ENCODE measurements at places on chromosomes 7 and 10. TPM values are rescaled to one million over a fixed set of nuclear protein-coding genes. Genes with fewer than 3 reads are reported as not detected.

- H3K27ac ChIP-seq: no peak overlapping the region
- DNase-seq: no peak
- H3K4me3 ChIP-seq: no peak overlapping the region
- no peaks in the 10 kb centered on the region for H3K36me3 ChIP-seq
These were observed 627.0 kb downstream of the ACTR3B start for GRCh38 chr7:153386556-153386955.

- no peaks in the 10 kb centered on the region for H3K27me3 ChIP-seq
- H3K4me1 ChIP-seq: no peaks in the 10 kb centered on the region
- H3K36me3 ChIP-seq: no peaks in the 10 kb centered on the region
- DNase-seq: peak; percentile 72
- no peak overlapping the region for H3K27ac ChIP-seq
These were observed 61.4 kb upstream of the GPR158 start for GRCh38 chr10:25113191-25114035.

- H3K27me3 ChIP-seq: no peaks in the 10 kb centered on the region
- H3K27ac ChIP-seq: no peak overlapping the region
- DNase-seq: no peak
- no peaks in the 10 kb centered on the region for H3K36me3 ChIP-seq
- H3K4me1 ChIP-seq: no peaks in the 10 kb centered on the region
These were observed 321.0 kb downstream of the TCERG1L start for GRCh38 chr10:130990486-130990885.

GRCh38 chr10:13311177-13311575, 11.3 kb upstream of the PHYH start:
- peak; percentile 30 for DNase-seq
- H3K4me3 ChIP-seq: no peak overlapping the region
- H3K4me1 ChIP-seq: no peaks in the 10 kb centered on the region
- H3K27ac ChIP-seq: no peak overlapping the region

The CHAT gene
- total RNA-seq: not detected

DNA sequence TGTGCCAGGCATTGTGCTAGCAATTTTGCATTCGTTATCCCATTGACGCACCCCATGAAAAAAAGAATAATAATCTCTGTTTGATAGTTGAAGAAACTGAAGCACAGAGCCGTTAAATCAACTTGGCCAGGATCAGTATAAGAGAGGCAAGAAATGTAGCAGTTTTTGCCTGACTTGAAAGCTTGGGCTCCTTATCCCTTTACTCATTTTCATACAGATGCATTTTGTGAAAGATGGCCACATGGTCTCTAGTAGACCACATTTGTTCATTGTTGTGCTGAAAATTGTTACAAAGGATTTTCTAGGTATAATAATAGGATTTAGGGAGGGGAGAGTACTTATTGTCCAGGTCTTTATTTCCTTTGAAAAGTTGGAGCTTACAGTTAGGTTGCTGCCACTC, 14.7 kb downstream of the AUTS2 start:
- H3K36me3 ChIP-seq: no peaks in the 10 kb centered on the region
- H3K27ac ChIP-seq: no peak overlapping the region
- H3K4me3 ChIP-seq: no peak overlapping the region
- no peaks in the 10 kb centered on the region for H3K27me3 ChIP-seq

The TMEM130 gene
- 0.26 TPM for total RNA-seq

GRCh38 chr7:156793334-156793733, 99.6 kb downstream of the LMBR1 start:
- no peaks in the 10 kb centered on the region for H3K36me3 ChIP-seq
- no peaks in the 10 kb centered on the region for H3K4me1 ChIP-seq
- no peak overlapping the region for H3K27ac ChIP-seq
- no peaks in the 10 kb centered on the region for H3K27me3 ChIP-seq

DNA sequence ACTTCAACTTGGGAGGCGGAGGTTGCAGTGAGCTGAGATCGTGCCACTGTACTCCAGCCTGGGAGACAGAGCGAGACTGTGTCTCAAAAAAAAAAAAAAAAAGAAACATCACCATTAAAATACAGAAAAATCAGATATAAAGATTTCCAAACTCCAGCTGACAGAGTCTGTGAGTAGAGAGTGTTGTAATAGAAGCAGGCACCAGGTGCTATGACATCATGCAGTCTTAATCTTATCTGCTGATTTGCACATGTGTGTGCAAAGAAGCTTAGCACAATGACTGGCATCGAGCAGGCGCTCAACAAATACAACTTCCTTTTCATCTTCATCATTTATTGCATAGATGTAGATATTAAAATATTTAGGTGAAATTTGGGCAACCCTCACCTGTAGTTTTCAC, 92.2 kb downstream of the PRKCQ start:
- H3K4me1 ChIP-seq: no peaks in the 10 kb centered on the region
- no peak for DNase-seq
- H3K27me3 ChIP-seq: no peaks in the 10 kb centered on the region
- H3K36me3 ChIP-seq: no peaks in the 10 kb centered on the region

The ANKRD61 gene
- 0.26 TPM for total RNA-seq

The RBP3 gene
- total RNA-seq: not detected

GRCh38 chr7:40640566-40640965, 505.8 kb downstream of the SUGCT start:
- no peak overlapping the region for H3K4me3 ChIP-seq
- no peaks in the 10 kb centered on the region for H3K4me1 ChIP-seq
- peak; percentile 55 for DNase-seq
- H3K27ac ChIP-seq: no peak overlapping the region
- no peaks in the 10 kb centered on the region for H3K27me3 ChIP-seq

GRCh38 chr10:26044141-26044749, 110.2 kb downstream of the MYO3A start:
- H3K4me3 ChIP-seq: no peak overlapping the region
- no peaks in the 10 kb centered on the region for H3K36me3 ChIP-seq
- H3K4me1 ChIP-seq: no peaks in the 10 kb centered on the region
- no peaks in the 10 kb centered on the region for H3K27me3 ChIP-seq

DNA sequence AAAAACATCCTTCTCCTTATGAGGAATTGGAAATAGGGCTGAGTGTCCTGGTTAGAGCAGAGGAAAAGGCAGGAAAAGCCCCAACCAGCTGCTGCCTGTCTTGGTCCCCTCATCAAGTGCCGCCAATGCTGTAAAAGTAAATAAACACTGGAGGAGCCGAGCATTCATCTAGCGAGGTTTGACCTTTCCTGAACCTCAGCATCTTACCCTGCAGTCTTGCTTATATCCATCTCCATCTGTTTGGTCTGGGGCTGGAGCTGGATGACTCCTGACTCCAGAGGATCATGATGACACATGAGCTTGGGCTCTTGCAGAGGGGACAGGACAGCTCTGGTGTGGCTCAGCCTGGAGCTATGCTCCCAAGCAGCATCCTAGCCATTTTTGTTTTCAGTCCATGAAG, 501.1 kb downstream of the TNS3 start:
- no peak overlapping the region for H3K27ac ChIP-seq
- no peak overlapping the region for H3K4me3 ChIP-seq
- H3K27me3 ChIP-seq: no peaks in the 10 kb centered on the region
- DNase-seq: peak; percentile 87

The SPDYE9 gene
- total RNA-seq: not detected

DNA sequence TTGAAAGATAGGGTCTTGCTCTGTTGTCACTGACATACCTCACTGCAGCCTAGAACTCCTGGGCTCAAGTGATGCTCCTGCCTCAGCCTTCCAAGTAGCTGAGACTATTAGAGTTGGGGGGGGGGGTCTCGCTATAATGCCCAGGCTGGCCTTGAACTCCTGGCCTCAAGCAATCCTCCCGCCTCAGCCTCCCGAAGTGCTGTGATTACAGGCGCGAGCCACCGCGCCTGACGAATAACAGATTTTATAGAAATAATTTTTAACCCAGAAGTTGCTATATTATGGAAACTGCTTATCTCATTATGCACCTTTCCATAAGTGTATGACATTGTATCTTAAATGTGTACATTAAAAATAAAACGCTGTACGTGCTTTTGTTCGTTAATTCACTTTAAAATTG, 846 bp downstream of the ANKRD26 start:
- peak overlapping the region; percentile 89 for H3K27ac ChIP-seq
- no peaks in the 10 kb centered on the region for H3K27me3 ChIP-seq
- no peaks in the 10 kb centered on the region for H3K36me3 ChIP-seq
- no peaks in the 10 kb centered on the region for H3K4me1 ChIP-seq
- no peak for DNase-seq

DNA sequence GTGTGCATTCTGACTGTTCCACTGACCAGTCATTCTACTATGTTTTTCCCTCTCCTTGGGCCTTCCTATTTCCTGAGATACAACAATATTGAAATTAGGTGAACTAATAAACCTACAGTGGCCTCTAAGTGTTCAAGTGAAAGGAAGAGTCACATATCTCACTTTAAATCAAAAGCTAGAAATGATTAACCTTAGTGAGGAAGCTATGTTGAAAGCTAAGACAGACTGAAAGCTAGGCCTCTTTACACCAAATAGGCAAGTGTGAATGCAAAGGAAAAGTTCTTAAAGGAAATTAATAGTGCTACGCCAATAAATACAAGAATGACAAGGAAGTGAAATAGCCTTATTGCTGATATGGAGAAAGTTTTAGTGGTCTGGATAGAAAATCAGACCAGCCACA, 5.7 kb upstream of the DYNC1I1 start:
- H3K4me1 ChIP-seq: no peaks in the 10 kb centered on the region
- no peaks in the 10 kb centered on the region for H3K36me3 ChIP-seq
- H3K27ac ChIP-seq: no peak overlapping the region
- H3K27me3 ChIP-seq: no peaks in the 10 kb centered on the region

DNA sequence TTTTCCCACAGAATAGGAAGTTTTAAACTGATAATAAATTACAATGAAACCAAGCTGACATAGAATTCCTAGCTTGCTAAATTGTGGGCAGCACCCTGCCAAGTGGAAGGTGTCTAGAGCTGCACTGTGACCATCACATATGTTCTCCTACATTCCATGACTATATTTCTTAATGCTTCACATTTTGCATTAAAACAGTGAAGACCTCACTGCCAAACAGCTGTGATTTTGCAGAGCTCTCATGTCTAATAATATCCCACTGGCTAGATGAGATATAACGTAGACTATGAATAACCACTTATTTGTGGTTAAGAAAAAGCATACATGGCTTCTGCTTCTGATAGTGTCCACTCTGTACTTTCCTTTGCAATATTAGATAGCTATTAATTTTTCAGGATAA, 228.3 kb upstream of the TEX47 start:
- H3K27me3 ChIP-seq: no peaks in the 10 kb centered on the region
- no peak overlapping the region for H3K27ac ChIP-seq
- H3K36me3 ChIP-seq: no peaks in the 10 kb centered on the region

GRCh38 chr7:94620703-94621118, 35.2 kb downstream of the SGCE start:
- H3K27me3 ChIP-seq: no peaks in the 10 kb centered on the region
- peak; percentile 95 for DNase-seq
- H3K4me3 ChIP-seq: no peak overlapping the region

DNA sequence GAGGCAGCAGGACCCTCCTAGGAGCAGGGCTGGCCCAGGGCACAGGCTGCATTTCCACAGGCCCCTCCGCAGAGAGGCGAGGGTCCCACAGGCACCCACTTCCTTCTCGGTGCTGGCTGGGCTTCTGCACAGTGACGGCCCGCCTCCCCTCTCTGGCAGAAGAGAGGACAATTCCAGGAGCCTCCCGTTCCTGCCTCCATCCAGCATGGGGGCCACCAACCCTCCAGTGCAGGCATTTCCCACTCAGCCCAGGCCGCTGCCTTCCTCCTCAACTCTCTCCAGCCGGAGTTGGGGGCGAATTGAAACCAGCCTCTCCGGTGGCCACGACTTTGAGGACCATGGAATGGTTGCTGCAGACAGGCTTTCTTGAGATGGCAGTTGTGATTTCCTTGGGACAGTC, 125.0 kb upstream of the PPP2R2D start:
- H3K4me1 ChIP-seq: no peaks in the 10 kb centered on the region
- H3K36me3 ChIP-seq: no peaks in the 10 kb centered on the region
- no peak overlapping the region for H3K27ac ChIP-seq
- DNase-seq: no peak
- no peaks in the 10 kb centered on the region for H3K27me3 ChIP-seq

The SFTPD gene
- total RNA-seq: not detected

The SERPINE1 gene
- 167 TPM for total RNA-seq

DNA sequence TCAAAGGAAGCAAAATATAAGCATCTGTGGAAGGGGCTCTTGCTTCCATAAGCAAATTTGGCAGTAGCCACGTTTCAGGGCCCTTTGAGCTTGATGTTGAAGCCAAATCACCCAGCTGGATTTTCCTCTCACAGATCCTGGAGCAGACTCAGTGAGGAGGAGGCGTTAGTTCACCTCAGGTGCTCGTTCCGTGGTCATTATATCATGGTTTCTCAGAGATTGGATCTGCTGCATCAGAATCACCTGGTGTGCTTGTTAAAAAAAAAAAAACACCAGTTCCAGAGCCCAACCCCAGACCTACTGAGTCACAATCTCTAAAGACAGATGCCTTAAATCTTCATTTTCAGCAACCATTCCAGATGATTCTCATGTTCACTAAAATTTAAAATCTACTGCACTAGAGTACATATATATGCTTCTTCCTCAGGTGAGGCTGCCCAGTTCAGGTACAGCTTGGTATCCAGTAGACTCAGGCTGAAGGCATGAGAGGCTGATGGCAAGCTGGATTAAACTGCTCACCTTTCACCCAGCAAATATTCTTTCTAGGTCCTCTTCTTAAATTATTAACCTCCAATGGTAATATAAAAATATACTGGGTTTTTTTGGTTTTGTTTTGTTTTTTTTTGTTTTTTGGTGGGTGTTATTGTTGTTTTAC, 24.9 kb downstream of the TFAM start:
- no peaks in the 10 kb centered on the region for H3K27me3 ChIP-seq
- no peak overlapping the region for H3K4me3 ChIP-seq
- no peaks in the 10 kb centered on the region for H3K36me3 ChIP-seq
- H3K27ac ChIP-seq: no peak overlapping the region

GRCh38 chr7:3064067-3064466, 20.4 kb upstream of the CARD11 start:
- H3K27ac ChIP-seq: no peak overlapping the region
- no peaks in the 10 kb centered on the region for H3K4me1 ChIP-seq
- H3K36me3 ChIP-seq: no peaks in the 10 kb centered on the region
- no peak overlapping the region for H3K4me3 ChIP-seq

DNA sequence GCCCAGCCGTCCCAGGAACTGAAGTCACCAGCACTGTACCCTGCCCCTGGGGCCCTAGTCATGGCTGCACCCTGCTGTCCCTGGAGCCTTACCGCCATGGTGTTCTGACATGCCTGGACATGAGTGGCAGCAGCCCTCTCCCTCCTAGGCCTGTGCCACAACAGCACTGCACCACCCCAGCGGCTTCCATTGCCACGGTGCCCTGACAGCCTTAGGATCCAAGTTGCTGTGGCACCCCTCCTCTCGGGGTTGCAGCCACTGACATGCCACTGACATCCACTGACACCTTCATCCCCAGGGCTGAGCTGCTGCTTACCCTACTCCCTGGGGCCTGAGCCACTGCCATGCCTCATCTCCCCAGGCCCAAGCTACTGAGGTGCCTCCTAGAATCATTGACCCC, 39.6 kb upstream of the SHH start:
- no peaks in the 10 kb centered on the region for H3K36me3 ChIP-seq
- H3K4me1 ChIP-seq: no peaks in the 10 kb centered on the region
- no peak overlapping the region for H3K27ac ChIP-seq
- H3K27me3 ChIP-seq: no peaks in the 10 kb centered on the region
- no peak for DNase-seq
- no peak overlapping the region for H3K4me3 ChIP-seq
